Ecto neural progenitor cell (in vitro differentiated cells): ENCODE measurements at places on chromosomes 7 and 10.
A peak's percentile ranks its signal among the peaks of the same experiment; 100 is the strongest.

GRCh38 chr7:114864278-114864677, 57.6 kb upstream of the MDFIC start:
- no peak for DNase-seq

GRCh38 chr10:17175551-17175950, 25.9 kb downstream of the TRDMT1 start:
- no peak for DNase-seq

DNA sequence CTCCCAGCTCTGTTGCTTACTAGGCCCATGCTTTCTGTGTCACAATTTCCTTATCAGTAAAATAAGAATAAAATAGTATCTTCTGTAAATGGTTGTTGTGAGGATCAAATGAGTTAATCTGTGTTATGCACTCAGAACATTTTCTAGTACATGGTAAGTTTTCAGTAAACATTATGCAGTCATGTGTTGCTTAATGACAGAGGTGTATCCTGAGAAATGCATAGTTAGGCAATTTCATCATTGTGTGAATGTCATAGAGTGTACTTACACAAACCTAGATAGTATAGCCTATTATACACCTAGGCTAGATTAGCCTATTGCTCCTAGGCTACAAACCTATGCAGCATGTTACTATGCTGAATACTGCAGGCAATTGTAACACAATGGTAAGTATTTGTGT, 4.4 kb downstream of the PTTG1IP2 start:
- no peak for DNase-seq

DNA sequence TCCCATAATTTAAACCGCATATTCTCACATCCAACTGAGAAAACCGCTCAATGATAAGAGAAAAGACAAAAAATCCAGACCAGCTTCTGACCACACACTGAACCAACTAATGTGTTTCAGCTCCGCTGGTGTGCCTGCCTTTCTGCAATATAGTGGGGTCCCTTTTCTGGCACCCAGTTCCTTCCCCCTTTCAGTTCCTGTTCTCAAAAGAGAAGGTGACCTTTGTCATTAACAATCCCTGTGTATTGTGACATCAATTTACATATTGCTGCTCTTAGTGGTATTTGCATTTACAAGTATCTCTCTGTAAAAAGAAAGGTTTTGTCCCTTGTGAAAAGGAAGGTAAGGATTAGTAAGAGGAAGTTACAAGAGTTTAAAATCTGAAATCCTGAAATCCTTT, 1.4 kb downstream of the PPP1R17 start:
- no peak for DNase-seq

DNA sequence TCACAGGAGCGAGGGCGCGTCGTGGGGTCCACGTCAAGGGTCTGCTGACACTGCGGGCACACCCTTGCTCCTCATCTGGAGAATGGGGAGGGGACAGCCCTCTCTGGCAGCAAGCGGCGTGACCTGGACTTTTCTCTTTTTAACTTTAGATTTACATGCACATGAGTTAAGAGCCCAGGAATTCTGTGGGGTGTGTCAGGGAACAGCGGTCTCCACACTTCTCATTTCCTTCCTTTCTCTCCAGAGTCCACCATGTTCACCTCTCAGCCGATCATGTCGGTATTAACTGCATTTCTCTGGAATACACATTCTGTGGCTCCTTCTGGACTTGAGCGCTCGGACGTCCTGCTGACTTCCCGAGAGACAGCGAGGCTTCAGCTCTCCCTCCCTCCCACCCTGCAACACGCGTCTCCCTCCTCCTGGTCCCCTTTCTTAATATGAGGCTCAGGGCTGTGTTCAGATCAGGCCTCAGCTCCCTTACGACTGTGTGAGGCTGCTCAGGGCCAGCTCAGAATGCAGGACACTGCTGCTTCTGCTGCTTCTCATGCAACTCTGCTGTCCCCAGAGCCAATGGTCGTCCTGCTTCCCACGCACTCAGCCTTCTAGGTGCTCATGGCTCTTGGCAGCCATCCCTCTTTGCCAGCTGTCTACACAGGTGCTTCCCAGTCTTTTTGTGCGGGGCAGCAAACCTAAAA, 261.3 kb downstream of the ELFN1 start:
- DNase-seq = no peak

- no peak for DNase-seq
These were observed 385.8 kb upstream of the C7orf33 start for GRCh38 chr7:148204639-148205304.

- DNase-seq = no peak
These were observed 78.7 kb upstream of the AGBL3 start for GRCh38 chr7:134907639-134908038.

GRCh38 chr10:101967119-101967518, 88.9 kb downstream of the ARMH3 start:
- DNase-seq = no peak

GRCh38 chr7:2522780-2523433, 3.3 kb downstream of the LFNG start:
- no peak for DNase-seq

DNA sequence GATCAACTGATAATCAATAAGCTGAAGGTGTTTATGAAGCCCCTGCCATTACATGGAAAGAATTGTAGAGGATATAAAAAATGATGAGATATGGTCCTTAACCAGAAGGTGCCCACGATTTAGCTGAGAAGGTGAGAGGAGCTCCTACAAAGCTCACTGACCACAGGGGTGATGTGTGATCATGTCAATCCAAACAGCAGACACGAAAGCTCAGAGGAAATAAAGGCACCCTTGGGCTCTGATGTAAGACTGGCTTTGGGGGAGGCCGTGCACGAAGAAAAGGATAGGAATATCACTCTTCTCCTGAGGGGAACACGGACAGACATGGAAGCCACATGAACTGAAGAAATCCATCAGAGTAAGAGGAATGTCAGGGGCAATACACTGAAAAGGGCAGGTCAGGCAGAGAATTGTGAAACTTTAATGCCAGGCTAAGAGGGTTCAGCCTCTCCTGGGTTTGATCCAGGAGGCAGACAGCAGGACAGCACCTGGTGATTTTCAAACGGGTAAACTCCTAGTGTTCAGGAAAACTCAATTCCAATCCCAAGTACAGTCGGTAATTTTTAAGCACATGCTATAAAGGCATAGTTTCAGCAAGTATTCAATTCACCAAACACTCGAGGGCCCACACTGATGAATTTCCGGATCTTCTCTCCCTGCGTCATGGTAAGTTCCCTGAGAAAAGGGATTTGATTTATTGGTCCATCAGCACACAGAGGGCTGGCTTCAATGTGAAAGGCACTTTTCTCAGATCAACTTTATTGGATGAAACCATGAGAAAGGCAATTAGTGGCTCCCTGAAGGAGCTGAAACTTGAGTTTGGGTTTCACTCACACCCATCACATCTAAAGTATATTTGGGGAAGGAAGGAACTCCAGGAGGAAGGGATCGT, 163.8 kb downstream of the PRPF18 start:
- no peak for DNase-seq

GRCh38 chr10:91038971-91039370, 118.1 kb upstream of the ANKRD1 start:
- DNase-seq = no peak

GRCh38 chr7:94154858-94155257, 150.7 kb upstream of the BET1 start:
- DNase-seq = no peak

- DNase-seq = no peak
These were observed 11.8 kb downstream of the CHST15 start for GRCh38 chr10:124081547-124082140.

DNA sequence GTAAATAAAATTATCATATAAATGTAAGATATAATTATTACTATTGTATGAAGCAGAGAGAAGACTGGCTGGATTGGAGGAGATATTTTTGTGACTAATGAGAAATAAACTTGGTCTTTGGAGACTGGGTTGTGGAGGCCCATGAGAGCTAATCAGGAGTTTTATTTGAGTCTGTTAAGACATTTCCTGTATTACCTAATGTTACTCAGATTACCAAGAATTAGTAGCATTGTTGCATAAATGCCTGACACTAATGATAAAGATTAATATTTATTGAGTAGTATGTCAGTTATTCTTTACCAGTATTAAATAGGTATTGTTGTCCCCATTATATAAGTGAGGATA, 7.1 kb downstream of the CCDC126 start:
- no peak for DNase-seq

DNA sequence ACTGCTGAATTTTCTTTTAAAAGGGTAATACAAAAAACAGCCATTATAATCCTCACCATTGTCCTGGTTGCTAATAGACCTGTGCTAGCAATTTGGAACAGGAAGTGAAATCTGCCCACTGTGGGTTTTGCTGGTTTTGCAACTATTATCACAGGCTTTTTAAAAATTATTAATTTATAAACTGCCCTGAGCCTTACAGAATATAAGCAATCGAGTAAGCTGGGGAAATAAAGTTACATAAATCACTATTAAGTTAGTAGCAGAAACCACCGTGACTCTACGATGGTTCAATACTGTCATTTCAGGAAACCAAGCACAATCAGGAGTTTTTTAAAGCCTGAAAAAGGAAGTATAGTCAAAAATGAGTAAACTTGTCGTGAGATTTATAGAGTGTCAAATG, 62.3 kb downstream of the TMEM26 start:
- no peak for DNase-seq

DNA sequence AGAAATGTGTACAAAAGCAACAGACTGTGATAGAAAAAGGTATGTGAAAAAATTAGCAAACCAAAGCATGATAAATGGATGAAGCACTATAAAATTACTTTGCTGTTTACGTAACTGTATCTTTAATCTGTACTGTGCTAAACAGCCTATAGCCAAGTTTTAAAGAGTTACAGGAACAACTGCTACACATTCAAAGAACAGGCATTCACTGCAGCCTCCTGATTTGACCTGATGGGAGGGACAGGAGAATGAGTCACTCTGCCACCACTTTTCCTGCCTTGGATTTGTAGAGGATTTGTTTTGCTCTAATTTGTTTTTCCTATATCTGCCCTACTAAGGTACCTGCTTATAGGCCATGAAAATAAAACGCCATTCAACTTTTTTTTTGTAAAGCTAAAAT, 116.1 kb downstream of the FANK1 start:
- DNase-seq = no peak

DNA sequence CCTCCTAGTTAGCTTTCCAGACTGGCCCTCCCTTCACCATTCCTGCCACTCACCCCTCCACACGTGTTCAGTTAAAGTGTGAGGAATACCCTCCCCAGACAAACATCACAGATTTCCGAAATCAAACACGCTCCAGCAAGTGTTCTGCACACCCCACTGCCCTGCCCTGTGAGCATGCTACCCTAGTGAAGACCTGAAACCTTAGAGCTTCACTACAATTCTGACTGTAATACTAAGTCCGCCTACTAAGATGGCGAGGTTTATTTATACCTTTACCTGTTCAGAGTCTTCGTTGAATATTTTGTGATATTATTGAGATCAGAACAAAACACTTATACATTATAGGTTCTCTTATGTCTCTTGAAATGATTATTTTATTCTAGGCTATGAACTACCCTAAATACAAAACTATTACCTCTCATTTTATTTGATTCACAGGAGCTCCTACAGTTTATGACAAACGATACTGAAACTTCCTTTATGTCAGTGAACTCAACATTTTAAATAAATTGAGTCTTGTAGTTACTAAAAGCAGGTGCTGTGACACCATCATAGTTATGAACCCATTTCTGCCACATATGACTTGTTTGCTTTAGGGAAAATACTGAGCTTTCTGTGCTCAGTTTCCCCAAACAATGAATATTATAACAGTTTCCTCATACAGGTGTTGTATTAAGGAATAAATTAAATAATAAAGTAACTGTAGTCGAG, 8.6 kb downstream of the SCIN start:
- DNase-seq = no peak

GRCh38 chr10:113069595-113069994, 119.5 kb downstream of the TCF7L2 start:
- DNase-seq = no peak

DNA sequence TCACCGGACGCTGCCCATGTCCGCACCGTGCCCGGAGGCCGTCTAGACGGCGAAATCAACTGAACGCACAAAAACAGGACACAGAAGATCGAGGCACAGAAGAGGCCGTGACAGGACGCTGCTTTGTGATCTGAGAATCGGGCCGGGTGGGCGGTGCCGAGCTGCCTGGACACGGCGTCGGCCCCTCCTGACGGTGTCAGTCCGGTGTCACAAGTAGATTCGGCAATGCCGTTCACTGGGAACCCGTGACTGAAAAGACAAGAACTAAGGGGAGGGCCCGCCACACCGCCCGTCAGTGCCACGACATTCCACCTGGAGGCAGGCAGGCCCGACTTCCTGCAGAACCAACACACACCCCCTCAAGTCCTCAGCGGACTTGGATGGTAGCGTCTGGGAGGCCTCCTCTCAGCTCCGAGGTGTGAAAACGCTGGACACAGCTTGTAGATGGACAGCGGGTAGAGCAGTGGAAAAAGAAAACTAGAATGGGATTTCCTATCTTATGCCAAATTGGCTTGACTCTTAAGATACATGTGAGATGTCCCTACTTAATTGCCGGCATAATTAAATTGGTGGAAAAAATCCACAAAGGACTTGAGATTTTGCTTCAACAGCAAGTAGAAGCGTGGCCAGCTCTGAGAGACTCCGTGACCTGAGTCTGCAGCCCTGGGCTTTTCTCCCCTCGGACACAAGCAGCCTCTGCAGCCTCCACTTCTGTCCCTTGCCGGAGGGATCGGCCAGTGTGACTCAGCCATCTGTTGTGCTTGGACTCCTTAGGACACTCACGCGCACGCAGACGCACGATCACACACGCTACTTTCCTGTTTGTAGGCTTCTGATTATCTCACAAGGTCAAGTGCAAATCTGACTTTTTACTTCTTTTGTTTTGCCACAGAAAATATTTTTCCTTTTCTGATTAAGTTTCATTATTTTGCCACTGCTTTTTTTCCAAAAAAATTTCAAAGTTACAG, 269.0 kb downstream of the DIP2C start:
- no peak for DNase-seq

GRCh38 chr10:63712717-63713115, 191.5 kb downstream of the REEP3 start:
- DNase-seq = no peak

DNA sequence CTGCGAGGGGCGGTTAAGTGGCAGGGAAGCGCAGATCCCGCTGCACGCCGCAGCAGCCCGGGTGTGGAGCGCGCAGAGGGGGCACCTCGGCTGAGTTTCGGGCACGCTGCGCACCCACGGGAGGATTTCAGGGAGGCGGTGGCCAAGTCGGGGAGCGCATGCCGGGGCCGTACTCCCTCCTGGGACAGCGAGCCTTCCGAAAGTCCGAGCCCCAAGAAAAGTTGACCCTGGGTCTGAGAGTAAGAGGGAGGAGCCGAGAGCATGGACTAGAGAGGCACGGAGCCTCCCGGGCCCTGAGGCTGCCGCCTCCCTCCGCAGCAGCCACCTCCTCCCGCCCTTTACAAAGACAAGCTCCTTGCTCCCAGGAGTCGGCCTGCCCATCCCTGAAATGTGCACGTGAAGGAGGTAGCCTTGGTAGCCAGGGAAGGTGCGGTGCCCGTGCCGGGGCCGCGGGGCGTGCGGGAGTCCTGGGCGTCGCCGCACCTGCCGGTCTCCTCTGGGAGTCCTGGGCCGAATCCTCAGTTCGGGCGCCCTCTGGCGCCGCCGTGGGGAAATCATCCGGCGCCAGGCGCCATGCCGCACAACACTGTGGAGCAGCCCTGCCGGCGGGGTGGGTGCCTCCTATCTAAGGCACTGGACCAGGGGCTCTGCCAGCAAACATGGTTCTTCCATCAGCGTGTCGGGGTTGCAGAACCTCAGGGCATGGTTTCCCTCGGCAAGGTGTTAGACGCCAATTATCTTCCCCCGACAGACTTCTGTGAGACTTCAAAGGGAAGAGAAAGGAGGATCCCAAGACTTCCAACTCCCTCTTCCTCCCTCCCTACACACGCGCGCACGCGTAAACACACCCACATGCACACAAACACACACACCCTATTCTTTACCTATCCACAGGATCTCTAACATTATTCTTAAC, 104.0 kb downstream of the TRIL start:
- DNase-seq = peak; percentile 93

GRCh38 chr7:106535234-106535932, 125.6 kb downstream of the CCDC71L start:
- no peak for DNase-seq
